Posterior vena cava (tissue), 2 donors: ENCODE measurements at places on chromosomes 7 and 10. TPM values are rescaled to one million over a fixed set of nuclear protein-coding genes. Genes with fewer than 3 reads are reported as not detected.

DNA sequence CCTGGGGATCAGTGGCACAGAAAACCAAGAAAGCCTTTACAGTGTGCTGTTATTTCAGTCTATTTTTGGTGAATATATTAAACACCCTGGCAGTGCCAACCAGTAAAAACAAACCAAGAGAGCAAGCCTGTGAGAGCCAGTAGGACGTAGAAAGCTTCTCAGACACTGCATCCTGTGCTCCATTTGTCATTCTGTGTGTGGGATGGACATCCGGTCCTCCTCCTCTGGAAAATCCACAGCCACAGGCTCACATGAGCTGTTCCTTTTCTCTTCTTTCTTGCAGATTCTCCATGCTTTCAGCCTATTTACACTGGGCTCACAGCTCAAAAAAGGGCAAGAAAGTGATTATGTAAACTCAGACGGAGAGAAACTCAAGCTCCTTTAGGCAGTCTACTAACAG is 119.7 kb upstream of the YAE1 start:
- no peak for DNase-seq

DNA sequence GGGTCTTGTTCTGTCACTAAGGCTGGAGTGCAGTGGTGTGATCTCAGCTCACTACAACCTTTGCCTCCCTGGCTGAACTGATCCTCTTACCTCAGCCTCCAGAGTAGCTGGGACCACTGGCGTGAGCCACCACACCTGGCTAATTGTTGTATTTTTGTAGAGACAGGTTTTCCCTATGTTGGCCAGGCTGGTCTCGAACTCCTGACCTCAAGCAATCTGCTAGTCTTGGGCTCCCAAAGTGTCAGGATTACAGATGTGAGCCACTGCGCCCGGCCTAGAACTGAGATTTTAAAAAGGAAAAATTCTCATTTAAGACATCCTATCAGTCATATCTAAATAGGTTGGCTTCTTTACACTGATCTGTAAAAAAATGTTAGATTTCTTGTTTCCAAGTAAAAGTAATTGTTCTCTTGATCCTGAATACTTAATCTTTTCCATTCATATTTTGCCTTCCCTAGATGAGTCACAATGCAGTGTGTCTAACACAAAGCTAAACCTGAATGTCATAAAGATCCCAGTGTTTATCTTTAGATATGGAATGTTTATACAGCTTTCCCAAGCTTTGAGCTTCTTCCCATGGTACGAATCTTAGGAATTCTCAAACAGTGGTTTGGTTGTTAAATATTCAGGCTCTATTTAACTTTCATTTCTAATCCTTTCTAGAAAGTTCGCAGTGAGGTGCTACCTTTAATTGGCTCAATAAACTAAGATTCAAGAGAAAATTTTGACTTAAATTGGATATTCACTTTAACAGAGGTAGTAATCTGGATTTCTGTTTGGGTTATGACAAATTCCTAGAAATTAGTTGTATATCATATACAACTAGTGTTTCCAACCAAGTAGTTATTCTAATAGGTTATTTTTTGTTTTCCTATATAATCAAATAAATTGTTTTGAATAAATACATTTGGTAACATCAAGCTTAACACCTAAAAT is 12.1 kb upstream of the LAMB1 start:
- no peak for DNase-seq

- DNase-seq, result peak; percentile 88
Measured at GRCh38 chr7:101947899-101948298, 130.5 kb downstream of the CUX1 start.

DNA sequence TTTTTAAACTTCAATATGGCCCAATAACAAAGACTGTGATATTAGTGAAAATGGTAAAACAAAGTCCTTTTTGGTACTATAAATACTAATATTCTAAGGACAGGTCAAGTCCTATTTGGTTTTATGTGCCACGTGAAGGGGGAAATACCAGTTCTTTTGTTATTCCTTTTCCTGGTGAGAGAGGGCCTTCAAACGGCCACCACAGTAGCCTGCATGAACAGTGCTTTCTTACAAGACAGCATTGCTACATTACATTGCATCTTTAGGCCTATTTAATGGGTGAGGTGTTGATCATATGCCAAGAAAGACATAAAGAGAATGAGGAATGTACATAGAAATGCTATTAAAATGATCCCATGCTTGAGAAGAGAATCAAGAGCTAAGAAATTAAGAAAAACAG is 214.8 kb downstream of the LRRTM3 start:
- DNase-seq, result no peak

DNA sequence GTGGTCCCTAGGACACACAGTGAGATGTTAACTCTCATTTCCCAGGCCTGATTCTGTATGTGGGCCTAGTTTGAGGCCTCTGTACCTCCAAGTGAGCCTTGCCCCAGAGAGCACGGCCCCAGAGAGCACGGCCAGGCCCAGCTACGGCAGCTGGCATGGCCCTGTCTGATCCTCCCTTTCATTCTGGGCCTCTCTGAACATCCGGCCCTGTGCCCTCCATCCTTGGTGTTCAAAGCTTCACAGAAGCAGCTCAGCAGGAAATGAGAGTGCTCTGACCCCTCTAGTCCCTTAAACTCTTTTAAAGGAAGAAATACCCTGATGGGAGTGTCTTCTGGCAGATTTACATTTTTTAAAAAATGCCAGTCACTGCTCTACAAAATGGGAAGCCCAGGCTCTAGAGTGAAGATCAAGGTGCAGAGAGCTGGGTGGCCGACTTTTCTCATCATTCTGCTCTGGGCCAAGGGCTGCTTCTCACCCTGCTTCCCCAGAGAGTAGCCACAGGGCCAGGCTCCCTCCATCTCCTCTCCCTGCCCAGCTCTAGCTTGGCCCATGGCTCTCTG is 171.9 kb downstream of the RPS24 start:
- peak; percentile 37 for DNase-seq

- DNase-seq, result no peak
Measured at GRCh38 chr10:82543631-82544030, 668.6 kb downstream of the NRG3 start.

The FZD8 gene
- total RNA-seq, result 9.5 TPM

The SPDYE2 gene
- not detected for total RNA-seq
